ENCODE measurements at places on chromosomes 4 and X. TPM values are rescaled to one million over a fixed set of nuclear protein-coding genes. Genes with fewer than 3 reads are reported as not detected.

FAM9B gene
- polyA plus RNA-seq = not detected

SPANXD gene
- not detected for polyA plus RNA-seq

FGF2 gene
- polyA plus RNA-seq = 3.4 TPM

FAM114A1 gene
- polyA plus RNA-seq = 32.2 TPM

TACR3 gene
- polyA plus RNA-seq = not detected

BANK1 gene
- 0.54 TPM for polyA plus RNA-seq

FOXP3 gene
- 0.59 TPM for polyA plus RNA-seq

C4orf46 gene
- polyA plus RNA-seq = 17.5 TPM

MGARP gene
- polyA plus RNA-seq = 4.4 TPM

SPON2 gene
- 1.2 TPM for polyA plus RNA-seq

DGAT2L6 gene
- polyA plus RNA-seq = not detected

BCORL1 gene
- 13.6 TPM for polyA plus RNA-seq

MND1 gene
- polyA plus RNA-seq = 15.9 TPM

SPACA5 gene
- not detected for polyA plus RNA-seq
